ENCODE measurements at places on chromosomes 7 and 10.

DNA sequence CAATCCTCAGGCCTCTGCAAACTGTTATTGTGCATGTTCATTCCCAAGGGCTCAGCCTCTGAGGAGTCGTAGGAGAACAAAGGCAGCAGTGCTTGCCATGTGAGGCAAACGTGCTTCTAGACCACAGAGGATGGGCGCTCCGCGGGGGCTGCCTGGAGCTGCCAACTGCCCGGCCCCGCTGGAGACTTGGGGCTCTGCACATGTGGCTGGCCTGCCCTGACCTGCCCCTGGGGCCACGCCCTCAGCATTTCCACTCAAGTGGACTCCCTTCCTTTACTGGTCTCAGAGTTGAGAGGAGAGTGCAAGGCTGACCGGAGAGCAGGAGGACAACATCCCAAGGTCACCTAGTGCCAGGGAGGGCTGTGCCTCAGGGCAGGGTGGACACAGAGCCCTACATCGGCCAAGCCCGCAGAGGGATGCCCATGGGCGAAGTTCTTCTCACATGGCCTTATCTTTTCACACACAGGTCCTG, 222.3 kb upstream of the ZNF32 start:
- DNase-seq = no peak

DNA sequence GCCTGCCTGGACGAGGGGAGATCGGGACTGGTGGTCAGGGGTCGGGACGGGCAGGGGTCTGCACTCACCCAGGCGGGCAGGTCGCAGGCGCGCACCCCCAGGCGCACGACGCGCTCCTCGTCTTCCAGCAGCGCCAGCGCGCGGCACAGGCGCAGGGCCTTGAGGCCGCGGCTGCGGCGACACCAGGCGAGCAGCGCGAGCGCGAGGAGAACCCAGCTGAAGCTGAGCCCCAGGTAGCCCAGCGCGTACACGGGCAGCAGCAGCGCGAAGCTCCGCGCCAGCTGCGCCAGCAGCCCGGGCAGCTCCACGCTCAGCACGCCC, 328 bp downstream of the ESYT2 start:
- peak; percentile 86 for DNase-seq

GRCh38 chr7:84368122-84368521, 173.5 kb upstream of the SEMA3A start:
- no peak for DNase-seq

GRCh38 chr10:58440484-58440883, 55.3 kb downstream of the TFAM start:
- no peak for DNase-seq

- DNase-seq = peak; percentile 76
Observed at GRCh38 chr7:35254496-35255442, 869 bp upstream of the TBX20 start.

- DNase-seq = no peak
Observed at GRCh38 chr7:93245525-93246432, 13.6 kb downstream of the VPS50 start.

DNA sequence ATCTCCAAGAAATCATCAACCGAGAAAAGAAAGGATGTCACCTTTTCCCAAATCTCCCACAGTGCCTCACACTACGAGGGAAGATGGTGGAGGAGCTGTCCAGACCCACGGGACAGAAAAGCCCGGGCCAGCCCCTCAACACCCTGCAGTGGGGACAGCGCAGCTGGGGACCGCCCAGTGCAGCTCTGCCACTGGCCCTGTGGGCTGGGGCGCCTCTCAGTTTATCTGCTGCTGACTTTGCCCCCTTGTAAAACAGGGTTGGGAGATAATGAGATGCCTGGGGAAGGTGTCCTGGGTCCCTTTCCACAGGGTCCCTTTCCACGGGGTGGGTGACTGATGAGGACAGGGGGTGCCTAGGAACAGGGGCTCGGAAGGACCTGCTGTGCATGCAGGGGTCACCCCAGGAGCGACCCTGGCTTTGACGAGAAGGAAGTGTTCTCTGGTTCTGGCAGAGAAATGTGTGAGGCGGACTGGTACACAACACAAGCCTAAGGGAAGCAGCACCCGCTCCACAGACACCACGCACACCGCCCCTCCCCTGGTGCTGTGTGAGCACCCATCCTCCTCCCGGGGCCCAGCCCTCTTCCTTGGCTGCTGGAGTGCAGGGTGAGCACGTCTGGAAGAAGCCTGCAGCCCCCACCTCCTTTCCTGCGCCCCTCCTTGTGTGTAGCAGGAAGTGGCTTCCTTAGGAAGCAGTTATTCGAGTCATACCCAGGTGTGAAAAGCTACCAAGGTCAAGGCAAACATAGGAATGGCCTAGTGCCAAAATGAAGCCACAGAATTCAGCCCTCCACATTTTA, 339.9 kb downstream of the DNAJB6 start:
- no peak for DNase-seq

GRCh38 chr7:155532792-155533119, 13.6 kb downstream of the CNPY1 start:
- DNase-seq = peak; percentile 16

- DNase-seq = no peak
Observed at GRCh38 chr7:35521941-35522340, 173.0 kb downstream of the HERPUD2 start.

GRCh38 chr10:9166770-9167169, 1112.3 kb downstream of the GATA3 start:
- DNase-seq = no peak
